LoVo (cell line): ENCODE measurements at places on chromosomes 16 and 17.

DNA sequence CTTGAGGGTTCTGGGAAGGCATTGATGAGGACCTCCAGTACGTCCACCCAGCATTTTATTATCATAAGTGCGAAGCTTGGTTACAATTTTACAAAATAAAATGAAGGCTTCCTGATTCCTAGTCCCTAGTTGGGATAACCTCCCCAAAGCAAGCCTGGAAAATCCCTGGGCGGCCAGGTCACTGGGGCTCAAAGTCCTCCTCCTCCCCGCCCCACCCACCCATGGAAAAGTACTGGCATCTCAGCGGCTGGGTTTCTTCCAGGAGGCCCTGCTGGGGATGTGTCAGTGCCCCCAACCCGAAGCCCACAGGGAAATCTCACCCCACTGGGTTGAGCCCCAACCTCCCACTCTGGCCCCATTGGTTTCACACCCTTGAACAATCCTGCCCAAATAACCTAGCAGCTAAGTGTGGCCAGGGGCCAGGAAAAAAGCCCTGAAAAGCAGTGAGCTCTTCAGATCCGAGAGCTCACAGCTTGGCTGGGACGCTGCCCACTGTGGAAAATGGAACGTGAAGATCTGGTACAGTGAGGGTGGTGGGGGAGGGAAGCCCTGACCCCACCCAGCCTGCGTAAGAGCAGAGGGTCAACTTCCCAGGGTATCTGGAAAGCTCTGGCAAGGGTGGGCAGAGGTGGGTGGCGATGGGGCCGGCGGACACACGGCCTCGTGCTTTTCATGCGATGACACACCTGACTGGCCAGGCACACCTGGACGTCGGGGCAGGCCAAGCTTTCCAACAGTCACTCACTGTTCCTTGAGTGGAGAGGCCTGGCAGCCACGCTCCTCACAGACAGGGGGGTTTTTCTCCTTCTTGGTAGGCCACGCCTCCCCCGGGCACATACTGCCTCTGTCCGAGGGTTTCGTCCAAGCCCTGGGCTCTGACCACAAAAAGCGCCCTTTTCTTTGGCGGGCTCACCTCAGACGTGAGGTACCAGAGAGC is 324.5 kb downstream of the SOX9 start:
- peak; percentile 67 for DNase-seq

- DNase-seq = no peak
Observed at GRCh38 chr17:48751172-48751571, 22.6 kb upstream of the HOXB13 start.

DNA sequence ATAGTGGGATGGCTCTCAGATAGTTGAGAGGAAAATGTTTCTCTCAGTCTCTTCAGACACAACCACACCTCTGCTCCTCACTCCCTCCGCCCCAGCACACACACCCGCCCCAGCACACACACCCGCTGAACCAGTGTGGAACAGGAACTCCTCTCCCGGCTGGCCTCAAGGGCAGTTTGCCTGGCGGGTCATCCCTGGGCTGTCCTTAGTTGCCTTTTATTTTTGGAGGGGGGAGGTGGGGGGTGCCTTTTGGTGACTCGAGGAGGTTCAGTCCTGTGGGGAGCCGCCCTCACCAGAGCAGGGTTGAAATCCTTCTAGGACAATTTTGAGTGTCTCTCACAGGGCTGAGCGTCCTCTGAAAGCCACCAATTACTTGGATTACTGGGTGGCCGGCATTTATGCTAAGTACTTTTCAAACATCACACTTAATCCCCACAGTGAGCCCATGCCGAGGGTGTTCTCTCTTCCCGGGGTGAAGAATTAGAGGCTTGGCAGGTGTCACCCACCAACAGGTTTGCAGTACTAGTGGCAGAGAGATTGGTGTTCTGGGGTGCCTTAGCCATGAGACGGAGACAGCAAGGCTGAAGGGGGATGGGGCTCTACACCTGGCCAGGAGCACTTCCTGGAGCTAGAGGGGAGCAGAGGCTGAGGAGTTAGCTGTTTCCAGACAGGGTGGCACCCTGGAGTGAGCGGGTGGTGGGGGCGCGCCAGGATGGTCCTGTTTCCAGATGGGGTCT is 2.8 kb downstream of the RASD1 start:
- DNase-seq = no peak

GRCh38 chr17:81831563-81831956 is 1.5 kb downstream of the MCRIP1 start:
- no peak for DNase-seq

DNA sequence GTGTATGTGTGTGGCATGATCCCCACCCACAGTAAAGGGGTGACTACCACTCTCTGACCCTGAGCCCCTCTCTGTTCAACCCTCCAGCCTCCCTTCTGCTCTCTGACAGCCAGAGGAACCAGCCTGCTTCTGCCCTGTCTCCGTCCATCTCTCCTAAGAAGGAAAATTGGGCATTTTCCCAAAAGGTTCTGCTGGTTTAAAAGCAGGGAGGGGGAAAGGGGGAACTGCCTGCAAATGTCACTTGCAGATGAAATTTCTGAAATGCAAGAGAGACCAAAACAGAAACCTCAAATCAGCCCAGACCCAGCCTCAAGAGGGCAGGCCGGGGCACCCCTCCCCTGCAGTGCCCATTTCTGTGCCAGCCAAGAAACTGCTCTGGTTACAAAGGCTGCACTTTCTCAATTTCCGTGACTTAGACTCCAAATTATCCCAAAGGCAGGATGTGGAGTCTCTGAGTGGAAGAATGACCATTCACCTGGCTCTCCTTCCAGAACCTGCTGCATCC is 197.9 kb downstream of the RBFOX3 start:
- DNase-seq = no peak

DNA sequence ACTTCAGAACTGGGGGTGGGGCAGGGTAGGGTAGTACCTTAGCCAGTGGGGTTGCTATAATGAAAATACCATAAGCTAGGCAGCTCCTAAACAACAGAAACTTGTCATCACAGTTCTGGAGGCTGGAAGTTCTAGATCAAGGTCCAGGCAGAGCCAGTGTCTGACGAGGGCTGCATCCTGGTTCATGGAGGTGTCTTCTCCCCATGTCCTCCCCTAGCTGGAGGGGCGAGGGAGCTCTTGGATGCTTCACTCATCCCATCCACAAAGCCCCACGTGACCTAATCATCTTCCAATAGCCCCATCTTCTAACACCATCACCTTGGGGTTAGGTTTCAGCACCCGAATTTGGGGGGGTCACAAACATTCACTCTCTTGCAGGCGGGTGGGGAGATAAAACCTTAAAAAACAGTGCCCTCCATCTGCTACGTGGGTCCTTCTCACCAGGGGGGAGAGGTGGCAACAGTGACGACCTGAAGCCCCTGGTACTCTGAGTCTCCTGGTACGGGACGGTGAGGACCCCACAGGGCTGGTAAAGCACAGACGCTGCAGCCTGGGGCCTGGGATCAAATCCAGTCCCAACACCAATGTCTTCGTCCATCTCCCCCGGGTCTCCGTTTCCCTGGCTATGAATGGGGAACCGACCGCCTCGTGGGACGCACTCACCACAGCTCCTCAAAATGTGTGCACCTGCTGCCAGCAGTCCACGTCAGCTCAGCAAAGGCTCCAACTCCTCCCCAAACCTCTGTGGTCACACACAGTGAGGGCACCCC is 22.8 kb downstream of the RAB40B start:
- no peak for DNase-seq

GRCh38 chr17:75845058-75845711 is 981 bp upstream of the UNC13D start:
- peak; percentile 96 for DNase-seq

GRCh38 chr17:41773190-41773588 is 13.3 kb downstream of the JUP start:
- peak; percentile 86 for DNase-seq

- DNase-seq = peak; percentile 71
Observed at GRCh38 chr17:9645851-9646545, 681 bp downstream of the USP43 start.

DNA sequence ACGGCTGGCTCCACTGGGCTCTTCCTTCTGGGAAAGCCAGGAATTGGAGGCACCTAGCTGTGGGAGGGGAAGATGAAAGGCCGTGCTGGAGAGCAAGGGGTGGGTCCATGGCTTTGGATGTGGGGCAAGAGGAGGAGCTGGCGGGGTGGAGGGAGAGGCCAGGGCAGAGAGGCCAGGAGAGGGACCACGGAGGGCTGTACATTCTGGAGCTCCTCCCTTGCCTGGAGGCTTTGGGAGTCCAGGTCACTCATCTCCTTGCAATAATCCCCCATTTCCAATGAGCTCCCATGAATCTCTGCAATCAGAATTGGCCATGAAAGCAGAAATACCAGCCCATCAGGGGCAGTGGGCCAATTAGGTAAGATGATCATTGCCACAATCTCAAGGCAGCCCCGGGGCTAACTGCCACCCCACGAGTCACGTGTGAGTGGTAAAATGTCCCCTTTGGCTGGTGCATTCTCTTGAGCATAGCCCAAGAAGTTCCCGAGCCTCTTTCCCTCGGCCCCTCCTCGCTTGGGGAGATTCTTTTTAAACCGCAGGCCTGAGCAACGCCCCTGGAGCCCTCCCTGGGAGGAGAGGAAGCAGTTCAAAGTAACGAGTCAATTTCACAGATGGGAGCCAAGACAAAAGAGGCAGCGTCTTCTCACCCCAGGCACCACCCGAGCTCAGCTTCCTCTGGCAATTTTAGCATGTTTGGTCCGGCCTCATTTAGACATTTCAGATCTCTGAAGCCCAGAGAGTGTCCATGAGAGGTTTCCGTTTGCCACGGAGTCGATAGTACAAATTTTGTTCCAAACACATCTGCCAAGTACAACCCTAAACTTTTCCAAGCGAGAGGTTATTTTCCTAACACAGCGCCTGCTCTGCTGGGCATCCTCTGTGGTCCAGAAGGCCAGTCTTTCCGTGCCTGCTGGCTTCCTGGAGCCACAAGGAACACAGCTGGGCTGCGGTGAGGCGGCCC is 13.4 kb downstream of the RTN4RL1 start:
- DNase-seq = peak; percentile 53

GRCh38 chr17:75614556-75615270 is 18.5 kb upstream of the SMIM5 start:
- DNase-seq = no peak

DNA sequence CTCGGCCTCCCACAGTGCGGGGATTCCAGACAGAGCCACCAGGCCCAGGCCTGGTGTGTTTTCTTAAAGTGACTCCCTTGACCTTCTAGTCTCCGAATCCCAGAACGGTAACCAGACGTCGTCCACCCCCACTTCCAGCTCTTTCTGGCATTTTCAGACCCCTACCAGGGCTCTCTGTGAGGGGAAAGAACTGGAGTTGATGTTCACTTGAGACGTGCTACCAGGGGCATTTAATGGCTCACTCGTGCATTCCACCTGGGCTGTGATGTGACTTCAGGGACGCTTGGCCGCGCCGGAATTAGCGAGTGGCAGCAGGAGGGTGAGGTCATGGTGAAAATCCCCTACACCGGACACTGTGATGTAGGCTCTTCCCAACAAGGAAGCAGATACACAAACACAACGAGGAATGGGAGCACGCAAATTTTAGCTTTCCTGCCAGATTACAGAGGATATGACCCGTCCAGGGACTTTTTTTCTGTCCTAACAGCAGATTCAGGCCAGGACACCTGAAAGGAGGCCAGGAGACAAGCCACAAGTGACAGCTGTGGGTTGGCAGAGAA is 1.1 kb upstream of the GNA13 start:
- DNase-seq = no peak

DNA sequence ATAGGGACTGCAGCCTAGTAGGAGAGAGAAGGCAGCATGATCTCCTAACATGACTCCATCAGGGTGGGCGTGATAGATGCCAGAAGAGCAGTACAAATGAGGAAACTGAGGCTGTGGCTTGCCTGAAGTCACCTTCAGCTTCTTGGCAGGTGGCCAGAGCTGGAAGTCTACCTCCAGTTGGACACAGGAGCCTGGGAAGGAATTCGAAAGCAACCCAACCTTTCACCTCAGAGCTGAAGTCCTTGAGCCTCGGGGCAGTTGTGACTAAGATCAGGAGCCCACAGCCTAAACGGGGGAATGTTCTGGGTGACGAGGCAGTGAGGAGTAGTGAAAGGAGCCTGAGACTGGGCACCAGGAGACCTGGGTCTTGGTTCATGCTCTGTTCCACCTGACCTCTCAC is 9.4 kb upstream of the SLC52A1 start:
- peak; percentile 41 for DNase-seq

- DNase-seq = no peak
Observed at GRCh38 chr16:19874851-19875546, 9.6 kb downstream of the GPRC5B start.

DNA sequence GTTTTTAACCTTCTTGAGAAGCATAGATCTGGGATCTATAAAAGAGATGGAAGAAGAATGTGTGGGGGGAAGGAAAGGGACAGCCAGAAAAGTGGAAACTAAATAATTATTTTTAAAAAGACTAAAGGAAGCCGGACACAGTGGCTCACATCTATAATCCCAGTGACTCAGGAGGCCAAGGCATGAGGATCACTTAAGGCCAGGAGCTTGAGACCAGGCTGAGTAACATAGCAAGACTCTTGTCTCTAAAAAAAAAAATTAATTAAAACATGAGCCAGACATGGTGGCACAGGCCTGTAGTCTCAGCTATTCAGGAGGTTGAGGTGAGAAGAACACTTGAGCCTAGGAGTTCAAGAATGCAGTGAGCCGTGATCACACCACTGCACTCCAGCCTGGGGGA is 335.1 kb downstream of the GRIN2A start:
- no peak for DNase-seq

DNA sequence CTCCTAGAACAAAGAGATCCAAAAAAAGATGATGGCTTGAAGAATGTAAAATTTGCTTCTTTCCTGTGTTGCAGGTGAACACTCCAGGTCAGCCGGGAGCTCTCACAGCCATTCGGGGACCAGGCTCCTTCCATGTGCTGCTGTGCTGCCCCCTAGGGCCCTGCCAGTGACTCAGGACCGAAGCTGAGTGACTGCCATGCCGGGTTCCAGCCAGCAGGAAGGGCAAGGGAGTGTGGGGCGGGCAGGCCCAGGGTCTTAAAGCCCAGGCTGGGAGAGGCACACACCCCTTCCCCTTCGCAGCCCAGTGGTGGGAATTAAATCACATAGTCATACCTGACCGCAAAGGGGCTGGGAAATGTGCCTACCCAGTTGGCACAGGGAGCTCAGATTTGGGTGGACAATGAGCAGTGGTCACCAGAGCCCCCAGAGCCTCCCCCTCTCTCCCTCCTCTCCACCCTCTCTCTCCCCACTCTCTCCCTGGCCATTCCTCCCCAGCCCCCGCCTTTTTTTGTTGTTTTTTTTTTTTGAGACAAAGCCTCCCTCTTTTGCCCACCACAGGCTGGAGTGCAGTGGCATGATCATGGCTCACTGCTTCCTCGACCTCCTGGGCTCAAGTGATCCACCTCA is 11.5 kb downstream of the EPOP start:
- peak; percentile 45 for DNase-seq

GRCh38 chr17:78484271-78485246 is 92.6 kb downstream of the DNAH17 start:
- DNase-seq = peak; percentile 45

- no peak for DNase-seq
Observed at GRCh38 chr17:50380369-50381259, 7.6 kb downstream of the EME1 start.

GRCh38 chr17:27620721-27621120 is 10.3 kb upstream of the LGALS9 start:
- DNase-seq = no peak
